Activated naive CD4-positive, alpha-beta T cell treated with anti-CD3 and anti-CD28 coated beads, Interleukin-2, amount 50 U/mL, for 16 hours (primary cell): ENCODE measurements at places on chromosomes 3 and 15.

- no peak for DNase-seq
These were observed 103.7 kb downstream of the IQSEC1 start for GRCh38 chr3:12969486-12969885.

DNA sequence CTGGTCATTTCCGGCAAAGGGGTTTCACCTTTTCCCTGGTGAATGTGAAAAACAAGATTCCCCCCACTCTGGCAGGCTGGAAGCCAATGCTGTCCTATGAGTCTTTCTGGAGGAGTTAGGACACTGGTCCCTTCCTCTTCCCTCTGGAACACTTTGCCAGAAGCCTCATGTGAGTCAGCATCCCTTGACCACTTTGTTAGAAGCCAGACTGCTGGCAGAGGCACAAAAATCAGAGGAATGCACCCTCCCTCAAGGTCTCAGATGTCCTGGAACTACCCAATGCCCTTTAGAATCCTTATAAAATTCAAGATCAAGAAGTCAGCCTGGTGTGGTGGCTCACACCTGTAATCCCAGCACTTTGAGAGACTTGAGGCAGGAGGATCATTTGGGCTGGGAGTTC, 26.6 kb downstream of the ITGB5 start:
- DNase-seq, result no peak

GRCh38 chr15:101498717-101499480, 9.4 kb upstream of the PCSK6 start:
- DNase-seq, result no peak

GRCh38 chr3:99637368-99638111, 854 bp upstream of the COL8A1 start:
- DNase-seq, result no peak

DNA sequence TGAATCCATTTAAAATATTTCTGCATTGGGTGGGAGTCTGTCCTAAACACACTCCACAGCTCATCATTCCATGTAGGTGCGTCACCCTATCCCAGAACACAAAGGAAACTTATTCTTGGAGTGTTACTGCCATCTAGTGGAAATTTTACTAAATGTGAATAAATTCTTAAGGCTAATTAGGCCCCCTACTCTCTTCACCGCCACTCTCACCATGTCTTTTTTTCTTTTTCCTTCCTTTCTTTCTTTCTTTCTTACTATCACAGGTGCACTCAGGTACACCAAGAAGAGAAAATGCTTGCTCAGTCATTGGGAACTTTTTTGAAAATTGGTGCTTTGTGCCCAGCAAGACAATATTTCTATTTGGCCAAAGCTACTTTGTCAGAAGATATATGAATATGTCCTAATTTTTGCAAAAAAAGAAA, 26.4 kb upstream of the ATP8B4 start:
- DNase-seq, result no peak

- peak; percentile 45 for DNase-seq
These were observed 25.1 kb downstream of the SHISA5 start for GRCh38 chr3:48478626-48479555.
